Activated T-helper 2 cell treated with anti-CD3 and anti-CD28 coated beads, Interferon-gamma antibody, Interleukin-2, Interleukin-4, amounts not matched to agents 10 μg/mL and 5 μg/mL and 100 μg/mL, durations not matched to agents 14 hours and 24 hours and 36 hours (primary cell): ENCODE measurements at places on chromosomes 5 and 9. TPM values are rescaled to one million over a fixed set of nuclear protein-coding genes. Genes with fewer than 3 reads are reported as not detected.

DNA sequence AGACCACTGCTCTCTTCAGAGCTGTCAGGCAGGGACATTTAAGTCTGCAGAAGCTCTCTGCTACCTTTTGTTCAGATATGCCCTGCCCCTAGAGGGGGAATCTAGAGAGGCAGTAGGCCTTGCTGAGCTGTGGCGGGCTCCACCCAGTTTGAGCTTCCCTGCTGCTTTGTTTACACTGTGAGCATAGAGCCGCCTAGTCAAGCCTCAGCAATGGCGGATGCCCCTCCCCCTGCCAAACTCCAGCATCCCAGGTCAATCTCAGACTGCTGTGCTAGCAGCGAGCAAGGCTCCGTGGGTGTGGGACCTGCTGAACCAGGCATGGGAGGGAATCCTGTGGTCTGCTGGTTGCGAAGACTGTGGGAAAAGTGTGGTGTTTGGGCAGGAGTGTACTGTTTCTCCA is 59.9 kb downstream of the CAVIN4 start:
- H3K4me3 ChIP-seq = no peak overlapping the region
- no peaks in the 10 kb centered on the region for H3K36me3 ChIP-seq
- no peaks in the 10 kb centered on the region for H3K27me3 ChIP-seq

- no peak overlapping the region for H3K4me3 ChIP-seq
- no peak for DNase-seq
- no peaks in the 10 kb centered on the region for H3K4me1 ChIP-seq
- no peak overlapping the region for H3K27ac ChIP-seq
Observed at GRCh38 chr9:94685359-94685758, 41.1 kb upstream of the AOPEP start.

SNCAIP gene
- not detected in 2 replicates for total RNA-seq

PROB1 gene
- total RNA-seq = 7.7 and 8.3 TPM in 2 replicates

CAMK4 gene
- 71.8 and 76.7 TPM in 2 replicates for total RNA-seq
